EL (cell line): ENCODE measurements at places on chromosomes 3 and 15.

- no peak for DNase-seq
Measured at GRCh38 chr15:101062471-101063171, 143.5 kb downstream of the LRRK1 start.

- DNase-seq: no peak
Measured at GRCh38 chr3:160678292-160678842, 1.4 kb downstream of the ARL14 start.

- peak; percentile 75 for DNase-seq
Measured at GRCh38 chr15:98800437-98801233, 152.3 kb downstream of the IGF1R start.

- no peak for DNase-seq
Measured at GRCh38 chr15:86942285-86942684, 862.6 kb downstream of the AGBL1 start.

DNA sequence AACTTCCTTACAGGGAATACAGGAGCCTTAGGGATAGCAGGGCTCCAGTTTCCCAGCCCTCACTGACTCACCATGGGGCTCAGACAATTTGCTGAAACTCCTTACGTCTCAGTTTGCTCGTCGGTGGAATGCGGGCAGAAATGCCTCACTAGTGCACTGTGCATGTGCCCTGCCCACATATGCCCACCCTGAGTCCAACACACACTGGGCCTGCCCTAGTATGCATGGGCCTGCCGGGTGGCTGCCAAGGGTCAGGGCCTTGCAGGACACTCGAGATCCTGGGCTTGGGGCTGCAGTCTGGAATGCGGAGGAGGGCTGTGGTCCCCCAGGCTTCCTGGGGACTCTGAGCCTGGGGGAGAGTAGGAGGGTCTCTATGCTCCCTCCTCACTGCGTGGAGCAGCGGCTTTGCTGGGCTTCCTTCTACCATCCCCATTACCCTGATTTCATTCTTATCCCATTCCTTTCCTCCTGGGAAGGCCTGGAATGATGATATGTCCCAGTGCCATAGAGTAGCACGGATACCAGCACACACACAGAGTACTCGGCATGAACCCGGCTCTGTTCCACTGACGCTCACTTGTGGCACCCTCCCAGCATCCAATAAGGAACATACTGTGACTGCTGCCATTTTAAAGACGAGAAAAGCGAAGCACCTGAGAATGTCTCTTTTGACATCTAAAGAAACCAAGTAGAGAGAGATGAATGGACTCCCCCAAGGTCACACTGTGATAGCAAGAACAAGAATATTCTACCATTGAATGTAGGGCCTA lies 124.2 kb downstream of the ASB7 start:
- peak; percentile 60 for DNase-seq

- DNase-seq: peak; percentile 86
Measured at GRCh38 chr15:64010719-64011118, 35.6 kb downstream of the DAPK2 start.

DNA sequence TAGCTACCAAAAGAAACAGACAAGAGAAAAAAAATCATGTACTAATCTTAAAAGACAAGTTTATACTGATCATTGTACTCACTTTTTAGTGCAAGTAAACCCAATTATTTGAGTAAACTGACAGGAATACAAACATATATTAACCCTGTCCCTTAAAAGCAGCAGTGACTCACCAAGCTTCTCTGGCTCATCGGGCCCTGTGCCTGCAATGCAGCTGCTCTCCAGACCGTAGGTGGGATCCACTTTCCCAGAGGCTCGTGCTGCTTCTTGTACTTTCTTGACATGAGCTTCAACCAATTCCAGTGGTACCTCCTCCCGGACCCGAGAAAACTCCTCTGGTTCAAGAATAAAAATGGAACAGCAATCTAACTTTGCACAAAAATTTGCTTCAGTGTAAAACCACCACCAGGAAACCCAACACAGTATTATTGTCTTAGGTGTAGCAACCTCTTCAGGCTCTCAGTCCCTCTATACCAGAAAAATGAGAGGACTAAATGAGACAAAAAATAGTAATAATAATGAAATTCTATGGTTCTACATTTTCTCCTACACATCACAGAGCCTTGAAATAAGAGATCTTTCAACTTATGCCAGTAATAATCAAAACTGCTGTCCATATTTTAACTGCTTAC lies 82.6 kb upstream of the CSPG5 start:
- DNase-seq: peak; percentile 69

DNA sequence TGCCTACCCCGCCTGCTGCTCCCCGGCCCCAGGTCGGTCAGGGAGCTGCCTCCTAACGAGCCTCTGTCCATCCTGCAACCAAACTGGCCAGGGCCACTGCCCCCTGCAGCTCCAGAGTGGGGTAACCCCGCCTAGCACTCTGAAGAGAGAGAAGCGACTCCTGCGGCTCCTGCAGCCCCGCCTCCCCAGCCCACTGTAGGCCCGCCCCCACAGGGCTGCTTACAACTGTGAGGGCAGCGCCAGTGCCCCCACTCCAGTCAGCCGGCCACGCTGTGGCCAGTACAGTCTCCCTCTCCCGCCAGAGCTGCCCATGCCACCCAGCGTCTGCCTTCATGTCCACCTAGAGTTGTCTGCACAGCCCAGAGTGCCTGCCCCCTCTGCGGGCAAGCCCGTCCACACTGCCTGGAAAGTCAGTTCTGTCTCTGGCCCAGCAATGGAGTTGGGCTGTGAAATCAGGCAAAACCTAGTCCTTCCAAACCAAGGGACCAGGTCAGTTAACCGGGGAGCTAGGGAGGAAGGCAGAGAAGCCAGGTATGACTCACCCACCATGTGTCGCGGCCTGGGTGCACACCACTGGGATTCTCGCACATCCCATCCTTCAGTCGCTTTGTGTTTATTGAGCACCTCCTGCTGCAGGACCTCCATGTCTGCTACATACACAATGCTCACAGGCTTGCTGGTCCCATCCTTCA lies 2.4 kb downstream of the UCN2 start:
- peak; percentile 79 for DNase-seq

DNA sequence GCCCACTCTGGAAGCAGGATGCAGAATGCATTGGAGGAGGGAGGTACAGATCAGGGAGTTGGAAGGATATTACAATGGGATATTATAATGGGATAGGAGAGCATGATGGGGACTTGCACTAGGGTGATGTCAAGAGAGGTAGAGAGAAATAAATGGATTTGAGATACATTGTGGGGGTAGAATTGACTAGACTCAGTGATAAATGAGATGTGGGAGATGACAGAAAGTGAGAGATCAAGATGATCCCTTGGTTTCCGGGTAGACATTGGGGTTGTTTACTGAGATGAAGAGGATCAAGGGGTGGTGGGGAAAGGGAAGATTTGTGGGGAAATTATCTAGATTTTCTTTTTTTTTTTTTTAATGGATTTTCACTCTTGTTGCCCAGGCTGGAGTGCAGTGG lies 42.7 kb downstream of the BFSP2 start:
- no peak for DNase-seq

GRCh38 chr15:51286816-51287215 lies 51.6 kb downstream of the CYP19A1 start:
- no peak for DNase-seq

DNA sequence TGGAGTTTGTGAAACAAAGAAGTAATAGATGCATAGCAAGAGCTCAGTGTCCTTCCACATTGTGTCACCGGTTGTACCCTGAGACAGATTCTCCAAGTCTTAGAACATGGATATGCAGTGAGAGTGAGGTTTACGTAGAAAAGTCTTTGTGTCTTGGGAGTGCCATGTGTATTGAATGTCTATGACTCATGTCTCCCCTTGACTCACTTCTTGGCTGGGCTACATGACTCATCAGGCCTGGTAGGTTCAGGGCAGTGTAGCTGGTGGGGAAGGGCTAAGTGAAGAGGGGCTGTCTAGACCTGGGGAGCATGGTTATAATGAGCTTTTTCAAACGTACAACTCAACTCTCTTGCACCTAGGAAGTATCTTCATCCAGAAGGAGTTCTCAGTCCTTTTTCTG lies 167.4 kb downstream of the GAP43 start:
- DNase-seq: peak; percentile 95

DNA sequence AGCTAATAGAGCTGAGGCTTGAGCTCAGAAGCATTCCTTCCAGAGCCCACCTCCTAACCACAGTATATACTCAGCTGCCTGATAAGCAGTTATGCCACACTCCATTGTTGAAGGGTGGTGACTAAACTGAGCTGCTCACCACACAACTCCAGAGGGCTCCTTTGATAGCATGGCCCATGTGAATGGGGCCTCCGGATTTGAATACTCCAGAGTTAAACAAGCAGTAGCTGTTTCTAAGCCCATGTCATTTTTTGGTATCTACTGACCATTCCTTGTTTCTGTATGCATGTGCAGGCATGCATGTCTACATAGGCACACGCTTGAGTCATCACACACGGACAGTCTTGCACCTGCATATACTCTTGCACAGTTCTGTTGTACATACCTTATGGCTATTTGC lies 28.9 kb downstream of the IGSF10 start:
- peak; percentile 70 for DNase-seq
